AG09309 (cell line): ENCODE measurements at places on chromosomes 16 and 17.

DNA sequence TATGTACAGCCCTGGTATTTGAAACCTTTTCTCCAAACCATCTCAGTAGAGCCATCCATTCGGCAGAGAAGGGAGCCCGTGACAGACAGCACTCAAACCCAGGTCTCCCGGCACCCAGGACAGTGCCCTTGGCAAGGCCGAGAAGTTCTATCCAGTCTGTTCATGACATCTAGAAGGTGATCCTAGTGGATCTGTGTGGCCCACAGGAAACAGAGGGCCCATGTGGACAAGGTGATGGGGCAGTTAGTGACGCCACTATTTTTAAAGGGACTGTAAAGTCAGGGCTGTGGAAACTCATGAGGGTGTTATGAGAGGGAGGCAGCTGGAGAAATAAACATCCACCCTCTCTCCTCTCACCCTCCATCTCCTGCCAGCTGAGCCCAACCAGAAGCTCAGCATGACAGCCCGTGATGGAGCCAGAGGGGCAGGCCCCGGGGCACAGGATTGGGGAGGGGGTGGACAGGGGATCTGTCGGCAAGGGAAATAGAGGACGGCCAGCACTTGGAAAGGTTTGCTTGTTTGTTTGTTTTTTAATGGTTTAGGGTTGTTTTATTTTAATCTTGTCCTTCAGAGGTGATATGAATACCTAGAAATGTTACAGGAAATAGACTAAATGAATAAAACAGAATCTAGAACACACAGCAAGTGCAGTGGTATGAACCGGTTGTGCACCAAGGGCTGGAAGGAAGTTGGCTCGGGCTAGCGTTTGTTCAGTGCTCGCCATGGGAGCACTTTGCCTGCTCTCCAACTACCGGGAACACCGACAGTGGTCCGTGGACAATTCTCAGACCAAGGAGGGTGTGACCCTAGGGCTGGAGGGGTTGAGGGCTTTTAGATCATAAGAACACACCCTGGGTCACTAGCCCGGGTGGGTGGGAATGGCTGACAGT is 17.1 kb downstream of the MYLK3 start:
- DNase-seq: no peak

DNA sequence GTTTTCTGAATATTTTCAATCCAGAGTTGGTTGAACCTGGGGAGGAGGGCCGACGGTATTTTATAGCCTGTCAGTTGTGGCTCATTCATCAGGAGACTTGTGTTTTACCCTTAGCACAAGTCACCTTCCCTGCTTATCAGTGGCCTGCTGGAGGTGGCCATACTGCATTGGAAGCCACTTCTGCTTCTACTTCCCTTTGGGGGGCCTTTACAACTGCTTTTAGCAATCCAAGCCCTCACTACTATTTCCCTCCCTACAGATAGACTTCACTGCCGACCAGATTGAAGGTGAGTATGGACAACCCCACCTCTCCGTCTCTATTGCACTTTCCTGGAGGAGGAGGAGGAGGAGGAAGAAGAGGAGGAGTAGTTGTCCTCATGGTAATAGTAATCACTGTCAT is 4.4 kb downstream of the MYL4 start:
- no peak for DNase-seq

DNA sequence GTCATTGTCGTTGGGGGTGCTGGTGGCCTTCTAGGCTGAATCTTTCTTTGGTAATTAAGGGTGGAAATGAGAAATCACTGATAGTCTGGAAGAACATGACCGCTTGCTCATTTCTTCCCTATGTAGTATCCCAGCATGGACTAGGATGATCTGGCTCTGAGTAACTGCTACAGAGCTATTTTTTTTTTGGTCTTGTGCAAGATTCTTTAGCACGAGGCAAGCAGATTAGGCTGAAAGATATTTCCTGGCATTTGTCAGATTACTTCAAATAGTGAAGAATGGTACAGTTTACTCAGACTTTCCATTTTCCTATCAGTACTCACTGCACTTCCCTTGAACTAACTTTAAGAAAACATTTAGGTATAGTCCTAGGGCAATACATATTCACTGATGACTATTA is 89.0 kb downstream of the SYCE1L start:
- DNase-seq: peak; percentile 74

DNA sequence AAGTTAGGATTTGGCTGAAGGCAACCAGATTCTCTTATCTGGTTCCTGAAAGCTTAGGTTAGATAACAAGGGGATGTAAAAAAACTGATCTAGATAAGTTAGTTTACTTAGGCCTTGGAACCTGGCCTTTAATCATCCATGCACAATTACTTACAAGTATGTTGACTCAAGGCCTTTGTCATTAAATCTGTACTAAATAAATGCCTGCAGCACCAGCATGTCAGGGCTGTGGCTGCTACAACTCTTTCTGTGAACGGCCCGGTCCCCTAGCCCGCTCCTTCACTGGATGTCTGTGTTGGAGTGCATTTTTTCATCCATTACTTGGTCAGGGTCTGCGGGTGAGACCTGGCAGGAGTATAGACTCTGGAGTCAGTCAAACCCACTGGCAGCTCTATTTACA is 48.4 kb upstream of the ALDH3A1 start:
- no peak for DNase-seq

GRCh38 chr16:49750341-49751000 is 105.4 kb downstream of the ZNF423 start:
- DNase-seq: no peak

- DNase-seq: no peak
Observed at GRCh38 chr17:61456061-61456681, 3.9 kb downstream of the TBX4 start.

- DNase-seq: no peak
Observed at GRCh38 chr17:42072323-42073187, 22.2 kb upstream of the C17orf113 start.

DNA sequence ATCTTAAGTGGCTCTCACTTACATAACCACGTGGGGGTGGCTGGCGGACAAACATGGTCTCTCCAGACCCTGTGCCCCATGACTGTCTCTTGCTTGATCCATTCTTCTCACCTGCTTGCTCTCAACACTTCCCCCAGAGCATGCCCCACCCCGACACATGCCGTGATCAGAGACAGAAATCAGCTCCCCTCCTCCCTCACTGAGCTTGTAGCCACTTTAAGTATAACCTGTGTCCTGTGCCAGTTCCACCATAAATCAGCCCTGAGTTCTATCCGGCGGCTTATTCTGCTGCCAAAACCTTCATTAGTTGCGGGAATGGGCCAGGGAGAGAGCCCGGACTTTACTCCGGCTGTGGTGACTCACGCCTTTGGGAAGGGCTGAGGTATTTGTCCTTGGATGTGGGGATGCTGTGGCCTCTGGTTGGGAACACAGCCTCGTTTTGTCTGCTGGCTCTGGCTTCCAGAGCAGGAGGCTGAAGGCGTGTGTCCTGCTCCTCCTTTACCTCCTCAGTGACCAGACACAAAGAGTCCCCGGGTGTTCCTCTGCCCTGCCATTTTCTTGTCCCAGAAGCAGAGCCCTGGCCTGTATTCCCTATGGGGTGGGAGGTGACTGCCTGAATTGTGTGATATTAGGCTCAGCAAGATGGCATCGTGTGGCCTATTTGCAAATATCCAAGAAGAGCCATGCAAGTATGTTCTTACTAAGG is 21.1 kb downstream of the ANKRD40 start:
- DNase-seq: peak; percentile 59

DNA sequence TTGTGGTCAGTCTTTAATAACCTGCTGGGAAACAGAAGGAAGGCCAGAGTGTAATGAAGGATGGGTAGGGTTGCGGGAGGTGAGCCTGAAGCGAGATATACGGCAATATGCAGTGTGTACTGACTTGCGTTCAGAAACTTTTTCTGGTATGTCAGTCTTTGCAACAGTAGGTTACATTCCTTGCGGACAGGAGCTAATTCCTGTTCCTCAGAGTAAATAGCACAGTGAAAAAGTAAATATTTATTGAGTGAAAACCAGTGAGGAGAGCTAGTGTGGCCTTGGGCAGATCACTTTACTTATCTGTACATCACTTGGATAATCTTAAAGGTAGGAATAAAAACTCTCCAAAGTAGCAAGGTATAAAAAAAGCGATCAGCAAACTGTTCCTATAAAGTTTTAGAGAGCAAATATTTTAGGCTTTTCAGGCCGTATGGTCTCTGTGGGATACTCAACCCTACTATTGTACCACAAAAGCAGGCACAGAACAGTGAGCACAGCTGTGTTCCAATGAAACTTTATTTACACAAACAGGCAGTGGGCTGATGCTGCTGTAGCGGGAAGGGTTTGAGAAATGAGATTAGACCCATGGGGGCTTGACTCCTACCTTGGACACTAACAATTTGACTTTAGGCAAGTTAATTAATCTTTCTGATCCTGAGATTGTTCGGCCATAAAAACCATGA is 348.0 kb downstream of the UTP18 start:
- no peak for DNase-seq

DNA sequence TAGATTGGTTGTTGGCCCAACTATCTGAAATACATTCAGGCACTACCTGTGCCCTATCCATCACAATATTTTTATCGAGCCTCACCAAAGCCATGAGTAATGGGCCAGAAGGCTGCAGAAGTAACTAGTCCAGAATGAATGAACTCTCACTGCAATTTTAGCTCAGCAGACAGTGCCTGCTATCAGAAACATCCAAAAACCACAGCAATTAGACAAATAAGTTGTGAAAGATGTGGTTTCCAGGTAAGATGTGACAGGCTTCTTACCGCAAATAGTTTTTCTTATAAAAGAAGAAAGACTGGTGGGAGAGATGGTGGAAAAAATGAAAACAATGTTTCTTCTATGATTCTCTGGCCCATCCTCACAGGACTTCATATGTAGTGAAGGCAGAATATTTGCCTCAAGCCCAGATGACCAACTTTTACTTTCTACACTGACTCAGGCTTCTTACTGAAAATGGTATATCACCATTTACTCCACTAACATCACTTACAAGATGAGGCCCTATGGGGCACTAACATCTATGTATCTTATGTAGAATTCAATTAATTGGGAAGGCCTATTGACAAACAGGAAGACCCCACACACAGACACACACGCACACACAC is 9.8 kb upstream of the RFFL start:
- no peak for DNase-seq

- no peak for DNase-seq
Observed at GRCh38 chr17:76920364-76921139, 52.3 kb downstream of the MGAT5B start.

DNA sequence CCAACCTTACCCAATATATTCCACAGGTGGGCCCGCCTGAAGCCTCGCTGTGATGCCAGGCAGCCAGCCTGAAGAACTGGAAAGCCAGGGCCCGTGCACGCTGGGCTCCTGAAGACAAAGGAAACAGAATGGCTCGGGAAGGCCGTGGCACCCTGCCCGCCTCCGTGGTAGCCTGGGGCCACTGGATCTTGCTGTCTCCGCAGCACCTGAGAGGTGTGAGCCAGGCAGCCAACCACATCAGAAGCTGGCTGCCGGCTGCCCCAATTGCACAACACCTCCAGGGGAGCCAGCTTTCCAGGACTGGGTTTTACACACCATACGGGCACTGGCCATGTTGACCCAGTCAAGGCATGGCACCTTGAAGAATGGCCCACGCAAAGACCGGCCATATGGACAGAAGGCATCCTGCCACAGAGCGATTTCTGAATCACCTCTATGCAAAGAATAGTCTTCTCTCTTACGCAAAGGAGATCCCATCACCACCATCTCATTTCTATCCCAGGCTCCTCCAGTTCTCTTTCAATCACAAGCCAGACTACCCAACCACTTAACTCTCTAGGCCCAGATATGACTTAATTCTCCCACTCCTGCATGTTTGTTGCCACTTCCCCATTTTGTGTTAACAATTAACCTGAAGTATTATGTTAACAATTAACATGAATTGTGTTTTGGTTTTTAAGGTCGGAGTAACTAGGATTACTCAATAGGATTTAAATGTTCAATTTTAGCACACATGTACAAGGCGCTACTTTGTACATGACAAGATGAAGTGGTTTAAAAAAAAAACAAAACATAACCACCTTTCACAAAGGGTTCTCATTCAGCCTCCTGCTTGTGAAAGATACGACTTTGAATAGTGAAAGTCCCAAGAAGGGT is 32.1 kb downstream of the ZFHX3 start:
- no peak for DNase-seq

DNA sequence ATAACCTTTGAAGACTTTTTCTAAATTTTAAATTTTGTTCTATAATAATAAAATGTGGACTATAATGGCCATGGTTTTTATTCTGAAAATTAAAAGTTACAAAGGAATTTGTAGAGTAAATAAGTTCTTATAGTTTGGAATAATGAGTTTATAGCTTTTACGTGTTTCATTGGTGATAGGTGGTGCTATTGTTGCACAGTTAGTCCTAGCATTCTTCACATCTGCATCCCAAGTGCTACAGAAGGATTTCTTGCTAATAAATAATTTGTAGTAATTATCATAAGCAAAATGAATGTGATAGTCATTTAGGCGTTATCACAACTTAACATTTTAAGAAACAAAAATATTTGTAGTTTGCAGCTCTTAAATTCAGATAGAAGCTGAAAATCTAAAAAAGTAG is 67.9 kb downstream of the BCAS3 start:
- DNase-seq: no peak

- no peak for DNase-seq
Observed at GRCh38 chr17:38921756-38922411, 3.5 kb upstream of the LASP1NB start.

DNA sequence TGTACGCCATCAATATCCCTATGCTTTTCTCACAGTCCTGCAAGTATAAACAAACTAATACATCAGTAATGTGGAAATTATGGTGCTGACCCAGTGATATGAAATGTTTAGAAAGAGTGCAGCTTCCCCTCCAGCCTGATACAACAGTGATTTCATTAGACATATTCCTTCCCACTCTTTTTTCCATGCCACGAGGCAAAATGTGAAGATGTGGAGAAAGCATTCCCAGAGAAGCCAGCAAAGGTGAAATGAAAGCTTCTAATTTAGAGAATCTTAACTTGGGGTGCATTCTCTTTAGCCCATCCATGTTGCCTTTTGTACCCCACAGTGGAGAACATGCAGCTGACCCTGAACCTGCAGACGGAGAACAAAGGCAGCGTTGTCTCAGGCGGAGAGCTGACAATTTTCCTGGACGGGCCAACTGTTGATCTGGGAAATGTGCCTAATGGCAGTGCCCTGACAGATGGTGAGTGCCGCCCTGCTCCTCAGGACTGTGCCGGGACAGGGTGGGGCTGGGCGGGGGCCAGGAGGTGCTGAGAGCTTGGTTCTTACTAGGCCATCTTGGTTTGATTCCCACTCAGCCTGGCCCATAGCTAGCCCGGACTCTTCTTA is 77.8 kb downstream of the WWP2 start:
- no peak for DNase-seq

DNA sequence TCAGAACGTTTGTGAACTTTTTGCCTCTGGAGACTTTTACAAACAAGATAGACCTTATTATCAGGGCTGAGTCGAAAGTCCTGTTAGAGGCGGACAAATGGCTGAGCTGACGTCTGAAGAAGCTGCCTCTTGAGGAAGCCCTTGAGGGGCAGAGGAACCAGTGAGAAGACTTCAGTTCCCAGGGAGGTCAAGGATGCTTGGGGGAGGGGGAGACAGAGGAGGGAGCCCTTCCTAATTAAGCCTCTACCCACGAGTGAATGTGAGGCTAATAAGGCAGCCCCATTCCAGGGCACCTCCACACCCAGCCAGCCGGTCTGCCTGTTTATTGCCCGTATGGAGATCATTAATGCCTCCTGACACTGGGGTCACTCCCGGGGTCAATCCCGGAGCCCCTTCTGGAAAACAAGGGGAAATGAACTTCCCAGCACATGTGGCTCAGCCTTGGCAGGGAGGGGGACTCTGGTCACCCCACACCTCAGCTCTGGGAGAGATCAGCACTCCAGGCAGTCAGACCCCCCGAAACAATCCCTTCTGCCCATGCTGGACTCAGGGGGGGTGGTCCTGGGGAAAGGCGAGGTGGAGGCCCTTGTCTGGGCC is 9.2 kb upstream of the TBX4 start:
- DNase-seq: no peak

GRCh38 chr16:13883881-13884280 is 36.1 kb upstream of the ERCC4 start:
- peak; percentile 50 for DNase-seq
